ENCODE measurements at places on chromosomes 6 and 20.

DNA sequence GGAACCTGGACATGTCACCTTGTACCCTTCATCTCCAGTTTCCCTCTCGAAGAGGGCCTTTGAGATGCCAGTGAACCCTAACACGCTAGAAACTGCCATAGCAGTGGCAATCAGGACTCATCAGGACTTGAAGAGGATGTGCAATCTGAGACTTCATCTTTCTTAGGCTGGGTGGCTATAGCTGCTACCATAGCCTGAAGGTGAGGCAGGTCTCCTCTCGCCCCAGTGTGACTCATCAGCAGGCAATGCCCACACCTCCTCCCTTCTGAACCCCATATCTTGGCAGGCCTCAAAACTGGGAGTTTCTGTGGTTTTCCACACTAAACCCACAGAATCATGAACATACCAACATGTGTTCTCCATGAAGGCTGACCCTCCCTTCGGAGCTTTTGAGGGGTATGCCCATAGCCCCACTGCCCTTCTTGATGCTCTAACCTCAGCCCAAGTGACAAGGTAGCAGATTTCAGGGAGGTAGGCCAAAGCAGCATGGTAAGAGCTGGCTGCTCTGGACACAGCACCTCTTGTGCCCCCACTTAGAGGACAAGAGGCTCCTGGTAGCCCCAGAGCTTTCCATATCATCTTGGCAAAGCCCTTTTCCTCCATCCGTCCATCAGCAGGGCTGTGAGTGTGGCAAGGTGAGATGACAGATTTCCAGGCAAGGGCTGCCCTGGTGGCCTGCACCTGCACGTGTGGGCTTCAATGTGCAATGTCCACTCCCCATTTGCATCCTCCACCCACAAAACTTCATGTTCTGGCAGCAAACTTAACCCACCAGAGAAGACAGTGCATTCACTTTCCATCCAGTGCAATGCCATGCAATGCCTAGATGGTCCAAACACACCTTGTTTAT lies 2.6 kb downstream of the BLCAP start:
- peak; percentile 83 for DNase-seq

DNA sequence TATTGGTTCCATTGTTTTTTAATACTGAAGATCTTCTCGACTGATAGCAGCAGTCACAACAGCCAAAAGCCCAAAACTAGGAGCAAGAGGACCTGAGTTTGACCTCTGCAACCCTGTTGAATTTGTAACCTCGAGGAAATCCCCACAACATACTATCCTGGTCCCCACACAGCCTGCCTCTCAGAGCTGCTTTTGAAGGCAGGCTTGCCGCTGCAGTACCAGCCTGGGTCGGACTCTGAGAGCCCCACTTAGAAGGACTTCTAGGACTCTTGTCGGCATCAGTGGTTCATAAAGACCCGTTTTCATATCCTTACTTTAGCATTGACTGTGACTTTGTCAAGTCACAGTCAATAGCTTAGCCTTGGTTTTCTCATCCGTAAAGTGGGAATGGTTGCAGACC lies 49.3 kb downstream of the EBF4 start:
- no peak for DNase-seq

DNA sequence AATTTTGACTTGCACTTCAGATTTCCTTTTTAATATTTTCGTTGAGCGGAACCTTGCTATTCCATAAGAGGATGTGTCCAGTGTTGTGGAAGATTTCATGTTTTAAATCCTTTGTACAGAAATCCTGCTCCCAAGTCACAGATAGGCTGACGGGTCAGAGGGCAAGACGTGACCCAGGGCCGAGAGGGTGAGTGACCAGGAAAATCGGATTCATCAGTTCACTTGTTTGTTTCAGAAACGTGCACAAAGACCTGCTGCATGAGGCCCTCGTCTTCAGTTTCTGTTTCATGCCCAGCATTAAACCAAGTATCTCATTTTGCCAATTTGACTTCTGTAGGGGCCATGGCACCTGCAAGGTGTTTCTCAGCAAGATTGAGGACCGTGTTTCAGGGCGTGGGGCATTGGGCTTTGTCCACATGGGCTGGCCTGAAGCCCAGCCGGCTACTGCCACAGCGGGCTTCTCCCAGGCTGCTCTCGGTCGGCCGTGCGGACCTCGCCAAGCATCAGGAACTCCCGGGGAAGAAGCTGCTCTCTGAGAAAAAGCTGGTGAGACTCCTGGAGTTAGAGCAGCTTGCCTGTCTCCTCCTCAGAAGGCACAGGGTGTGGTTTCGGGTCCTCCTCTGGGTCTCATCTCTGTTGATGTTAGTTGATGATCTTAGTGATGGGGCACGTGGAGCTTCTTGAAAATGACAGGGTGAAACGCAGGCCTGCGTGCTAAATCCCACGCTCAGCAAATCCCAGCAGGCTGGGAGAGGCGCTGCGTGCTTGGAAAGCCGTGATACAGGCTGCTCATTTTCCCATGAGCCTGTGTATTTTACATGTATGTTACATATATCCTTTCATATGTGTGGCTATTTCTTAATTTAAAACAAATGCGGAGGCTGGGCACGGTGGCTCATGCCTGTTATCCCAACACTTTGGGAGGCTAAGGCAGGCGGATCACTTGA lies 10.5 kb downstream of the MTG2 start:
- no peak for DNase-seq

DNA sequence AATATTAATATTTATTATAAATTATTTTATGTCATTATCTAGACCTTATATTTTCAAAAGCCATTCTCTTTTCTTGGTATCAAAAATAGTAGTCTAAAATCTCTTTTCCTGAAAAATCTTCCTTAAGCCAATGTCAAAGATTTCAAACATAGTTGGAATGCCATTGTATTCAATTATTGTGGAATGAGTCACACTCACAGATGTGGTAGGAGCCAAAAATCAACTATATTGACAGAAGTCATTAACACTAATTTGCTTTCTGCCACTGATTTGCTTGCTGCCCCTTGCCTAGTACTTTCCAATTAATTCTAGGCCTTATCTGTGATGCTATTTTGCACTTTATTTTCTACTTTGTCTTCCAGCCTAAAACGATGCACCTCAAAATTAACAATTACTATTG lies 1326.3 kb upstream of the GJE1 start:
- peak; percentile 4 for DNase-seq

Measured in HTR-8/SVneo (cell line).